ENCODE measurements at places on chromosomes 2 and 18.

DNA sequence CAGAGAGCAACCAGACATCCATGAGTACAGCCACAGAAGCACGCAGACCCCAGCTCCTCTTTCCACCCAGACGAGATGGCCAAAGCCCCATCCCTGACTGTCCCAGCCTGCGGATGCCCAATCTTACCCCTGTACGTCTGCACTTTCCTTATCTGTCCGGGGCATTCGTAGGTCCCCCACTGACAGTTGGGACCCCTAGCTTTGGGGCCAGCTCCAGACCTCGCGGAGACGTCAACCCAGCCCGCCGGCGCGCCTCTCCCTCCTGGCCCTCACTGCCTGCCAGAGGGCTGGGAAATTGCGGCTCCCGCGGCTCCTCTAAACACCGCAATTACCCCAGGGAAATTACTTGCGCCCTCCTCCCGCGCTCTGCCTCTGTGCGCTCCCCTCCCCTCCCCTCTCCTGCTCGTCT lies 2.3 kb downstream of the ECEL1 start:
- DNase-seq, result no peak

GRCh38 chr2:34844629-34845028 lies 1245.5 kb upstream of the FAM98A start:
- no peak for DNase-seq

DNA sequence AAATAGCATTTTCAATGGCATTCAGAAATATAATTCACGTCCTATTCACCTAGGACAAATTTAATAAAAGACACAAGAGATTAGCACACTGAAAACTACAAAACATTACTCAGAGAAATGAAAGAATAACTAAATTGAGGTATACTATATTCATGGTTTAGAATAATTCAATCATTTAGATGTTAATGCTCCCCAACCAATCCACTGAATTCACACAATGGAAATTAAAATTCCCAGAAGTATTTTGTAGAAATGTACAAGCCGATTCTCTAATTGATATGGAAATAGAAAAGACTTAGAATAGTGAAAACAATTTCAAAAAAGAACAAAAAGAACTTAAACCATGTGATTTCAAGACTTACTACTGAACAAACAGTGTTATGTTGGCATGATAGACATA lies 212.2 kb downstream of the ZEB2 start:
- DNase-seq, result no peak

DNA sequence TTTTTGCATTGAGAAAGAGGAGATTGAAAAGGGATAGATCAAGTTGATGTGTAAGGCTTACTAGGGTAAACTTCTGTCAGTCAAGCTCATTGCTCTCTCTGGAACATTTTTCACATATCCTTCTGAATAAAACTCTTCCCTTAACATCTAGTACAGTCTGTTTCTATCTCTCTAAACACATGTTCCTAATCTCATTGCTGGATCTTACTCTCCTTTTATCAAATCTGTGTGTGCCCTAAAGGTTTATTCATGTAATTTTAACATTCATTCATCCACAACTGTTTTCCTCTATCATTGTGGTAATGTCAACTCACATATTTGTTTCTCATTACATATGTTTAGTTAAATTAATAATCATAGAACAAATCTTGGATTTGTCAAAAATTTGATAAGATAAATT lies 277.9 kb upstream of the GULP1 start:
- DNase-seq, result no peak

- DNase-seq, result no peak
Measured at GRCh38 chr2:221502270-221503010, 69.7 kb downstream of the EPHA4 start.

DNA sequence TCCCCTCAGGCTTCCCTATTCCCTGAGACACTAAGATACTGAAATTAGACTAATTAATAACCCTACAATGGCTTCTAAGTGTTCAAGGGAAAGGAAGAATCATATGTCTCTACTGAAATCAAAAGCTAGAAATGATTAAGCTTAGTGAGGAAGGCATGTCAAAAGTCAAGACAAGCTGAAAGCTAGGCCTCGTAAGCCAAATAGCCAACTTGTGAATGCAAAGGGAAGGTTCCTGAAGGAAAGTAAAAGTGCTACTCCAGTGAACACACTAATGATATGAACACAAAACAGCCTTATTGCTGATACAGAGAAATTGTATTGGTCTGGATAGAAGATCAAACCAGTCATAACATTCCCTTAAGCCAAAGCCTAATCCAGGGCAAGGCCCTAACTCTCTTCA lies 10.0 kb downstream of the ZC3H8 start:
- no peak for DNase-seq

DNA sequence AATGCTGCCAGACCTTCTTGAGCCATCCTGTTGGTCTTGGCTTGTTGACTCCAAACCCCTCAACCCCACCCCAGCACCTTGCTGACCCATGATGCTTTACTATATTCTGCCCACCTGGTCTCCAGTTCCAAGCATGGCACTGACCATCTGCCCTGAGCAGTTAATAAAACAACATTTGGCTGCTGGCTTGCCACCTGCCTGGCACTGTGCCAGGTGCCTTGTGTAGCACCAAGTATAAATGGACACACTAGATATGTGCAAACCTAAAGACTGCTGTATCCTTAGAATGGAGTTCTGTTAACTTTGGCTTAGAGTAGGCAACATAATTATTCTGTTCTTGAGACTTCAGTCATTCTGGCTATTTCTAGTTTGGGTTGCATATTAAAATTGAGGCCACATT lies 91.4 kb downstream of the ACSL3 start:
- no peak for DNase-seq

GRCh38 chr18:24704946-24705630 lies 244.7 kb downstream of the HRH4 start:
- no peak for DNase-seq
